Upper lobe of left lung (tissue), 6 donors: ENCODE measurements at places on chromosomes 4 and X. TPM values are rescaled to one million over a fixed set of nuclear protein-coding genes. Genes with fewer than 3 reads are reported as not detected.

DNA sequence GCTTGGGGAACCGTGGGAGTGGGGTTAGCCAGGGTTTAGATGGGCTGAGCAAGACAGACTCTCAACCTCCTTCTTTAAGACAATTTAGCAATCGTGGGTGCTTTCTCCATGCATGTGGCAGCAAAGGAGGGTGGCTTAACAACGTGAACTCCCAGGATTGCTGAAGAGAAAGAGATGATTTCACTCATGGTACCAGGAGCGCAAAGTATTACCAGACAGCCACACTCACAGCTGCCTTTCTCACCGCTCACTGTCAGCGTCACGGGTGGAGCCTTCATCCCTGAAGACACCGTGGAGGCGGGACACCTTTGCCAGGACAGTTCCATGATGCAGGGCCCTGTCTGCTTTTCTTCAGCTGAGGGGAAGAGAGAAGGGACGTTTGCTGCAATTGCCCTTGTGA, 212.5 kb upstream of the PSAPL1 start:
- H3K27me3 ChIP-seq, result no peaks in the 10 kb centered on the region
- peaks cover 21% of the 10 kb centered on the region for H3K4me1 ChIP-seq
- H3K27ac ChIP-seq, result no peak overlapping the region
- no peak for DNase-seq

The DUX4 gene
- total RNA-seq, result not detected

GRCh38 chrX:74318672-74319071, 14.7 kb downstream of the ZCCHC13 start:
- no peaks in the 10 kb centered on the region for H3K4me1 ChIP-seq
- no peak overlapping the region for H3K27ac ChIP-seq
- no peaks in the 10 kb centered on the region for H3K27me3 ChIP-seq
- H3K36me3 ChIP-seq, result no peaks in the 10 kb centered on the region
- no peak overlapping the region for H3K4me3 ChIP-seq
- no peak for DNase-seq

- H3K27ac ChIP-seq, result no peak overlapping the region
- no peaks in the 10 kb centered on the region for H3K27me3 ChIP-seq
- no peak for DNase-seq
- H3K4me1 ChIP-seq, result no peaks in the 10 kb centered on the region
Observed at GRCh38 chr4:152115794-152116193, 355.0 kb upstream of the GATB start.

The TBX22 gene
- total RNA-seq, result not detected

DNA sequence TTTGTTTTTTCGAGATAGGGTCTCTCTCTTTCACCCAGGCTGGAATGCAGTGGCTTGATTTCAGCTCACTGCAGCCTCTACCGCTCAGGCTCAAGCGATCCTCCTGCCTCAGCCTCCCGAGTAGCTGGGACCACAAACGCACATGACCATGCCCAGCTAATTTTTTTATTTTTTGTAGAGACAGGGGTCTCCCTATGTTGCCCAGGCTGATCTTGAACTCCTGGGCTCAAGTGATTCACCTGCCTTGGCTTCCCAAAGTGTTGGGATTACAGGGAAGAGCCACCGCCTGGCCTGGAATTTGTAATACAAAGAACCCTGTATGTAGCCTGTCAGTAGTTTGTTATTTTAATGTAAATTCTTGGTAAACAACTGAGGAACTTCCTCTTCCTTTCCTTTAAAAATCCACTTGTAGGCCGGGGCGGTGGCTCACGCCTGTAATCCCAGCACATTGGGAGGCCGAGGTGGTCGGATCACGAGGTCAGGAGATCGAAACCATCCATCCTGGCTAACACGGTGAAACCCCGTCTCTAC, 119.5 kb downstream of the PHKA2 start:
- H3K4me1 ChIP-seq, result no peaks in the 10 kb centered on the region
- H3K27ac ChIP-seq, result no peak overlapping the region
- no peak overlapping the region for H3K4me3 ChIP-seq
- no peaks in the 10 kb centered on the region for H3K36me3 ChIP-seq
- no peak for DNase-seq

The MGAT4D gene
- 0.79 TPM for total RNA-seq

The FGFBP2 gene
- 1.8 TPM for total RNA-seq

GRCh38 chr4:152169683-152170082, 366.2 kb downstream of the FBXW7 start:
- H3K4me1 ChIP-seq, result no peaks in the 10 kb centered on the region
- no peaks in the 10 kb centered on the region for H3K27me3 ChIP-seq
- DNase-seq, result no peak
- no peaks in the 10 kb centered on the region for H3K36me3 ChIP-seq
- no peak overlapping the region for H3K27ac ChIP-seq
- H3K4me3 ChIP-seq, result no peak overlapping the region

GRCh38 chr4:173857828-173858227, 327.8 kb upstream of the HAND2 start:
- no peaks in the 10 kb centered on the region for H3K36me3 ChIP-seq
- no peaks in the 10 kb centered on the region for H3K4me1 ChIP-seq
- no peaks in the 10 kb centered on the region for H3K27me3 ChIP-seq
- no peak overlapping the region for H3K27ac ChIP-seq
- H3K4me3 ChIP-seq, result no peak overlapping the region
- DNase-seq, result no peak

The USP53 gene
- total RNA-seq, result 63.2 TPM

DNA sequence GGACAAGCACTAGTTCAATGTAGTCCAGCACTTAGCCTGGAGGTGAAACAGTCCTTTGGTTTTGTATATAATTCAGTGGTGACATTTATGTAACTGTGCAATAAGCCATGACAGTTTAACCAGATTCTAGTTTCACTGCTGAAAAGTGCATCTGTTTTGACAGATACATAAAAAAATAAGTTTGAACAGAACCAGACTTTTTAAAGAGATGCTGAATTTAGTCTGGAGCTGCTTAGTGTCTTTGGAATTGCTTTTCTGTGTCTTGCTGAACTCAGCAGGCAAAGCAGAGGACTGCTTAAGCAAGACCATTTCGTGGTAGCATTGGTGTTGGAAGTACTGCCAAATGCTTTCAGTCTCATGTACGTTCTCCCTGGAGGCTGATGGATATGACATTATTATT, 393.5 kb downstream of the MAPK10 start:
- no peak for DNase-seq
- no peak overlapping the region for H3K4me3 ChIP-seq
- no peaks in the 10 kb centered on the region for H3K27me3 ChIP-seq

GRCh38 chr4:99679204-99679603, 21.6 kb upstream of the C4orf54 start:
- H3K27me3 ChIP-seq, result no peaks in the 10 kb centered on the region
- no peaks in the 10 kb centered on the region for H3K36me3 ChIP-seq
- H3K4me3 ChIP-seq, result no peak overlapping the region
- DNase-seq, result no peak
- peaks cover 6% of the 10 kb centered on the region for H3K4me1 ChIP-seq

GRCh38 chr4:23388255-23388654, 501.6 kb downstream of the PPARGC1A start:
- no peaks in the 10 kb centered on the region for H3K27me3 ChIP-seq
- no peaks in the 10 kb centered on the region for H3K36me3 ChIP-seq
- no peak overlapping the region for H3K27ac ChIP-seq
- no peak overlapping the region for H3K4me3 ChIP-seq

DNA sequence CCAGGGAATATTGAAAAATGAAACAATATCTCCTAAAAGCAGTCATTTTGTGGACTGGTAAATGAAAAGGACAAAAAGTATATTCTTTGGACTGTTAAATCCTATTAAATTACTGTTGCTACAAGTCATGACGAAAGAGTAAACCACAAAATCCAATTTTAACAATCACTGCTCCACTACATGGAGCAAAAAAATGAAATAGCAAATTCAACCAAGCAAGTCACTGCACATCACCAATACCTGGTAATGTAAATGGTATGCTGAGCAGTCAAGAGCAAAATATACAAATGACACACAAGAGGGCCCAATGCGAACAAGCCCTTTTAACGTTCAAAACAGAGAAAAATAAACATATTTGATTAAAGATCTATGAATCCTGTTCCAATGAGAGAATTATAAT, 126.2 kb downstream of the KLHL13 start:
- DNase-seq, result no peak
- no peaks in the 10 kb centered on the region for H3K4me1 ChIP-seq
- no peak overlapping the region for H3K27ac ChIP-seq
- no peak overlapping the region for H3K4me3 ChIP-seq
- no peaks in the 10 kb centered on the region for H3K27me3 ChIP-seq

The USP26 gene
- not detected for total RNA-seq

DNA sequence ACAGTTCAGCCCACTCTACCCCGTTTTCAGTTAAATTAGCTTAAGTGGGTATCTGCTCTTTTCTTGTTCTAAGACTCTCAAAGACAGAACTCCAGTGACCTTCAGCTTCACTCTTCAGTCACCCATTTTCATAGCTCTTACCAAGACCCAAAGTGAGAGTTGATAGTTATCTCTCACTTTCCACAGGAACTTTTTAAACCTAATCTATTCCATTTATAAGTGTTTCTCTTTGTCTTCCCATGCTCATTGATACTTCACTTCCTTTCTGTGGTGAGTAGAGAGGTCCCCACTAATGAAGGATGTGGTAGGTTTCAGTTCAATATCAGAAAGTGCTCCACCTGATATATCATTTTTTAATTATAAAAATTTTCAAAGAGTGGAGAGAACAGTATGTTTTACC, 33.4 kb downstream of the COX18 start:
- DNase-seq, result no peak
- H3K36me3 ChIP-seq, result no peaks in the 10 kb centered on the region
- H3K4me1 ChIP-seq, result no peaks in the 10 kb centered on the region

- H3K4me3 ChIP-seq, result no peak overlapping the region
- no peaks in the 10 kb centered on the region for H3K27me3 ChIP-seq
- no peaks in the 10 kb centered on the region for H3K36me3 ChIP-seq
- H3K27ac ChIP-seq, result no peak overlapping the region
Observed at GRCh38 chrX:141975839-141976238, 72.1 kb downstream of the MAGEC1 start.

DNA sequence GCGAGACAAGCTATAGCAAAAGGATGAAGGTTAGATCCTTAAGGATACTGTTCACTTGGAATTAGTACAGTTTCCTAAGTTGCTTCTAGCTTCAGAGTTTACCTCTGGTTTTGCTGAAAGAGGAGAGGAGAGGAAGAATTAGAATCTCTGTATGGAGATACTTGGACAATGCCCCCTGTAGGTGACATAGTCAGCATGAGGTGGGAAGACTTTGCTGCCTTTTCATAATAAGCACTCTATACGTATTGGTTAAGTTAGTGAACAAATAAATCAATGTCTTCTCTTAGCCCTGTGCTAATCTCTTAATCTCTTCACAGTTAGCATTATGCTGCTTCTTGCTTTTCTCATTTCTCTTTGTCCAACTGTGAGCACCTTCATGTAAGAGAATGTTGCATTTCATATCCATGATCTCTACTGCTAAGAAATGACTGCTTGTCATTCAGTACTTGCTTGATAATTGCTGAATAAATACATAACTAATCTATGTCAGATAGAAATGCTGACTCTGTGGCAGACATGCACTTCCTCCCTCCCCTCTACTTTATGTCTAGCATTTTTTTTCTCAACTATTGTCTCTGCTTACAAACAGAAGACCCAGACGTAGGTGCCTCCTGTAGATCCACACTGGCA, 527.2 kb downstream of the GBA3 start:
- no peak for DNase-seq
- H3K27me3 ChIP-seq, result no peaks in the 10 kb centered on the region
- no peak overlapping the region for H3K4me3 ChIP-seq
- no peaks in the 10 kb centered on the region for H3K4me1 ChIP-seq

- no peaks in the 10 kb centered on the region for H3K4me1 ChIP-seq
- no peaks in the 10 kb centered on the region for H3K36me3 ChIP-seq
- DNase-seq, result no peak
- H3K27me3 ChIP-seq, result no peaks in the 10 kb centered on the region
- H3K27ac ChIP-seq, result no peak overlapping the region
Observed at GRCh38 chr4:28976369-28976768, 1743.8 kb upstream of the PCDH7 start.

DNA sequence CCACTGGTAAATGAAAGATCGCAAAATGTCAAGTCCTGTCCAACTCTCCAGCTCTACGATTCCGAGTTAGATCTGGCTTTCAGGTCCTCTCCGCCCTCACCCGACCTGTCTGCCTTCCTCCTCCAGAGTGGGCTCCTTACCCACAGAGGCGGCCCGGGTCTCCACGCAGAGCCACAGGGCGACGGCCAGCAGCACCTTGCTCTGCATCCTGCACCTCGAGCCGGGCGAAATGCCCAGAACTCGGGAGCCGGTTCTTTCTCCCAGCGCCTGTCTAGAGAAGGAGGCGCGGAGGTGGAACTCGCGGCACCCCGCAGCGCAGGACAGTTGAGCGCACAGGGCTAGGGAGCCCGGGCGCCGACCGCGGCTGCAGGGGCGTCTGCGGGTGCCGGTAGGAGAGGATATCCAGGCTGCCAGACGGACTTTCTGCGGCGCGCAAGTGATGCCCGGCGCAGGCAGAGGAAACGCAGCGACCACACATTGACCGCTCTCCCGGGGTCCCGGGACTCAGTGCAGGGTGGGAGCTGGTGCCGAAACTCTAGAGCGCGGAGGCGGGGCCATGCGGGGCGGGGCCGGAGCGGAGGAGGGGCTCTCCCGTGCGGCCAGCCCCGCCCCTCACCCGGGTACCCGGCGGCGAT, at the start of gene KDR:
Gene KDR (minus strand): TSS at position 509 of the 635 bp plus-strand sequence. CDS start 302 bp downstream, at position 207.
- H3K36me3 ChIP-seq, result no peaks in the 10 kb centered on the region
- H3K27me3 ChIP-seq, result no peaks in the 10 kb centered on the region
- peak within 1 kb of the TSS; percentile 35 for H3K4me3 ChIP-seq
- H3K27ac ChIP-seq, result peak within 1 kb of the TSS; percentile 75

The RHOXF2 gene
- not detected for total RNA-seq

GRCh38 chr4:168717847-168718246, 221.0 kb downstream of the PALLD start:
- H3K27me3 ChIP-seq, result no peaks in the 10 kb centered on the region
- no peak overlapping the region for H3K4me3 ChIP-seq
- H3K4me1 ChIP-seq, result peaks cover 5% of the 10 kb centered on the region
- peak; percentile 52 for DNase-seq

The EVC gene
- 25.6 TPM for total RNA-seq

- H3K4me3 ChIP-seq, result no peak overlapping the region
- H3K27me3 ChIP-seq, result no peaks in the 10 kb centered on the region
- H3K36me3 ChIP-seq, result no peaks in the 10 kb centered on the region
- DNase-seq, result no peak
- H3K4me1 ChIP-seq, result no peaks in the 10 kb centered on the region
- H3K27ac ChIP-seq, result peak overlapping the region; percentile 32
Observed at GRCh38 chr4:20264688-20265087, 13.0 kb downstream of the SLIT2 start.

The MAGEH1 gene
- total RNA-seq, result 7.3 TPM

- no peaks in the 10 kb centered on the region for H3K27me3 ChIP-seq
- no peaks in the 10 kb centered on the region for H3K4me1 ChIP-seq
- H3K36me3 ChIP-seq, result no peaks in the 10 kb centered on the region
- DNase-seq, result no peak
Observed at GRCh38 chr4:103998756-103999155, 279.0 kb upstream of the TACR3 start.

DNA sequence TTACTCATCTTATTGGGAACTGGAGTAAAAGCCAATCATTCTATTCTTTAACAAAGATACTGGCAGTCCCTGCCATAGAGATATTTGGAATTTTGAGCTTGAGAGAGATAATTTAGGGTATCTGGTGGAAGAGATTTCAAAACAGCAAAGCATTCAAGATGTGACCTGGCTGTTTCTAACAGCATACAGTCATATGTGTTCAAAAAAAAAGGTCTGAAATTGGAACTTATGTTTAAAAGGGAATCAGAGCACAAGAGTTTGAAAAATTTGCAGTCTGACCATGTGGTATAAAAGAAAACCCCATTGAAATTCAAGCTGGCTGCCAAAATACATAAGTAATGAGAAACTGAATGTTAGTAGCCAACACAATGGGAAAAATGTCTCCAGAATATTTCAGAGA, 42.2 kb downstream of the UGT2B10 start:
- no peaks in the 10 kb centered on the region for H3K27me3 ChIP-seq
- no peaks in the 10 kb centered on the region for H3K4me1 ChIP-seq
- H3K27ac ChIP-seq, result no peak overlapping the region
- no peaks in the 10 kb centered on the region for H3K36me3 ChIP-seq
